ENCODE measurements at places on chromosomes 5 and 9.
A peak's percentile ranks its signal among the peaks of the same experiment; 100 is the strongest.

- no peak for DNase-seq
These were observed 94.5 kb downstream of the PDE4D start for GRCh38 chr5:59798862-59799667.

- no peak for DNase-seq
These were observed 103.5 kb downstream of the ACER2 start for GRCh38 chr9:19512103-19512832.

DNA sequence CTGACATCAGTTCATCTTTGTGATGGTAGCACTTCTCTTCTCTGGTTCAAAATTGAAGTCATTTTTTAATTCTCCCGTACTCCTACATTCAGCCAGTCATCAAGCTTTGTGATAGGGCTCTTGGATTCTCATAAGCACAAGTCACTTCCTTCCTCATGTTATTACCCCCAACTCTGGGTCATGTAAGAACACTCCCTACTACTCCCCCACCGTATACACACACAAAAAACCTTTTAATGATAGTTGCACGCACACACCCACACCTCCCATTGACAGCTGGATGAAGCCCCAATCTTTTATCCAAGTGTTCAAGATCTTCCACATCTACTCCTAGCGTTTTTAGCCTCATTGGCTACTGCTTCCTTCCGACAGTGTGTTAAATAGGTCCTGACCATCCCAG, 16.8 kb downstream of the KDM3B start:
- no peak for DNase-seq

- no peak for DNase-seq
These were observed 30.5 kb upstream of the NKD2 start for GRCh38 chr5:978054-978453.

- DNase-seq: no peak
These were observed 156.0 kb downstream of the COL23A1 start for GRCh38 chr5:178434016-178434761.

DNA sequence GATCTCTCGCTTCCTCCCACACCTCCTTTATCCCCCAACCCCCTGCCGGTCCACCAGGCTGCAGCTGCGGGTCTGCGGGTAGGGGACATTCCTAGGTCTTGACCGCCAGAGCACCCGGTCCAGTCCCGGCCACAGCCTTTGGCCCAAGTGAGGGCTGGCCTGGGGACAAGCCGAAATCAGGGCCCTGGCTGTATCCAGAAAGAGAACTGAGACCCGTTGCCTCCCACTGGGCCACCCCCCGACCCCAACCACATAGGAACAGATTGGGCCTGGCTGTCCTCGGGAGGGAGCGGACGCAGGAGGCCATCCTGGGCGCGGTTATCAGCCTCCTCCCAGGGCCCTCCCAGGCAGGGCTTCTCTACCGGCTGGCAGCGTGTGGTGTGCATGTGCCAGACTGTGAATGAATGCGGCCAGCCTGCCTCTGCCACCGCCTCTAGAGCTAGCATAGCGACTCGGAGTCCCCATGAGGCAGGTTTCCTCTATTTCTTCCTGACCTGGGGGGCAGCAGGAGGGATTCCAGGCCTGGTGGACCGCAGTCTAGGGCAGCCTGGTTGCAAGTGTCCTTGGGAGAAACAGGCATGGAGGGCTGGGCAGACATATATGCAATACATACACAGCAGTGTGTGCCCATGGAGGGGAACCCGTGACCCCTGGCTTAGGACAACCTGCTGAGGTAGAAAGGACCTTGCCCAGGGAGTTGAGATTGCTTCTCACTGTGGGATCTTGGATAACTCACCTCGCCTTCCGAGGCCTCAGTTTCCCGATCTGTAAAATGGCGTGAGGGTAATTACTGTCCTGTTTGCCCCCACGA, 1.2 kb downstream of the N4BP3 start:
- no peak for DNase-seq

DNA sequence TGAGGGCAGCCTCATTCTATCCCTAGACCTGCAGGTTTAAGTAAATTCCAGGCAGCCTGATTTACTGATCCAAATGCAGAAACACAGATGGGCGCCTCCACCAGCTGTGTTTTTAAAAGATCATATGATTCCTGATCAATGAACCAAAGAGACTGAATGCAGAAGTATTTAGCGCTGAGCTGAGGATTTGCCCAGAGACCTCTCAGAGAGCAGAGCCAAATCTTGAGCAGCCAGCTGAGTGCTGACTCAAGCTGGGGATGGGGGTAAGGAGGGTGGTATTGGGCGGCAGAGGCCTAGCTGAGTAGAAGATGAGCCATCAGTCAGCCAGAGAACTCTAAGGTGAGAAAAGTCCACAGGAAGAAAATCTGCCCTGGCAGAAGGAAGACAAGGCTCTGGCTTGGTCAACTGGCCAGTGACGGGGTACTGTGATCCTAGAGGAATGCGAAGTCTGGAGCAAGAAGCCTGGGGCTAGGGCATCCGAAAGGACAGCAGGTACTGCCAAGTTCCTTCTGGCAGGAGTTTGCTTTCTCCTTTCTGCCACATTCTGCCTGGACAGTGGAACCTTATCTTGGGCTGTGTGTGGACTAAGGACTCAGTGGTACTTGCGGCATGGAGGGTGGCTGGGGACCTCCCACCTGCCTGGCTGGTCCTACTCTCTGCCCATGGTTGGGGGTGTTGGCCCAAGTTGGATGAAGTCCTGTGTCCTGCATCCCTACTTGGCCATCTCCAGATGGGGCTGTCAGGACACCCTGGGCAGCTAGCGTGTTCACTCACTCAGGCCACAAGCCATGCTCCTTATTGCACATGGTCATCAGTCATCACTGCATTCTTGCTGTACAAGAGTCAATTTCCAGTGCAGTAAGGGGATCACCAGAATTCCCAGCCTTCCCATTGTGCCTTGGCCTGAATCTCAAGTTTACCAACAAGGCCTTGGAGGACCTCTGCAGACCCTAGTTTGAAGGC, 34.5 kb upstream of the CDKN2AIPNL start:
- DNase-seq: no peak

- no peak for DNase-seq
These were observed 52.7 kb upstream of the GDNF start for GRCh38 chr5:37892586-37892985.

DNA sequence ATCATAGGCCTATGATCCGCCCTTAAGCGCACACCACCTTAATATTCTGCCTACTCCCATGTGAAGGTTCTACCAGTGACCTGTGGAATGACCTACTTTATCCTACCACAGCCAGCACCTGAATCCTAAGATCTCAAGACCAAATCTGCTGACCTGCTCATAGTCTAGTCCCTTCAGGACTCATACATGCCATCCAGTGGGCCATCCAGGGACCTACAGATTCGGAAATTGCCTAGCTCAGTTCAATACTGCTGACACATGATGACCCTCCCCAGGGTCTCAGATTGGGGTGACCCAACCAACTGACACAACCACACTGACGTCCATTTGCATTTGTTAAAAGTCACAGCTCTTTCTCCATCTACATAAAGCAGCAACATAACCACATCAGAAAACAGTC, 443.8 kb upstream of the ST8SIA4 start:
- DNase-seq: no peak

- no peak for DNase-seq
These were observed 33.2 kb upstream of the RICTOR start for GRCh38 chr5:39107350-39107749.

DNA sequence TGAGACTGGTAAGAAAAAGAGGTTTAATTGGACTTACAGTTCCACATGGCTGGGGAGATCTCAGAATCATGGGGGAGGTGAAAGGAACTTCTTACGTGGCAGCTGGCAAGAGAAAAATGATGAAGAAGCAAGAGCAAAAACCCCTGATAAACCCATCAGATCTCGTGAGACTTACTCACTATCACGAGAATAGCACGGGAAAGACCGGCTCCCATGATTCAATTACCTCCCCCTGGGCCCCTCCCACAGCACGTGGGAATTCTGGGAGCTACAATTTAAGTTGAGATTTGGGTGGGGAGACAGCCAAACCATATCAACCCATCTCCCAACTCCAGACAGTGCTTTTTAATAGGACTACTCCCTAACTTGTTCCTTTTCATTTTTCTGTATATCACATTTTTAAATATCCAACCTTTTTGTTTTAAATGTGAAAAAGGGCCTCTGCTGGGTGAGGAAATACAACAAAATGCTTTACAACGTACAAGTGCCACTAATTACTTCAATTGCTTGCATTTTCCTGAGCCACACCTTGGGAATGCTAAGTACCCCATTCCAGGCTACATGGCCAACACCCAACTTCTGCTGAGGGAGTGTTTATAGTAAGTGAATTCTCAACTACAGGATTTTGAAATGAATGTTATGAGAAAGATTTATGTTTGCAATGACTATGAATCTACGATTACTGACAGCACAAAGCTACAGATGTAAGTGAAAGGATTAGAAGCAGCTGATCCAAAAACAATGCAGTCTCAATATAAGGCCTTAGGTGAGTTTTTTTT, 294.1 kb upstream of the CD180 start:
- no peak for DNase-seq

DNA sequence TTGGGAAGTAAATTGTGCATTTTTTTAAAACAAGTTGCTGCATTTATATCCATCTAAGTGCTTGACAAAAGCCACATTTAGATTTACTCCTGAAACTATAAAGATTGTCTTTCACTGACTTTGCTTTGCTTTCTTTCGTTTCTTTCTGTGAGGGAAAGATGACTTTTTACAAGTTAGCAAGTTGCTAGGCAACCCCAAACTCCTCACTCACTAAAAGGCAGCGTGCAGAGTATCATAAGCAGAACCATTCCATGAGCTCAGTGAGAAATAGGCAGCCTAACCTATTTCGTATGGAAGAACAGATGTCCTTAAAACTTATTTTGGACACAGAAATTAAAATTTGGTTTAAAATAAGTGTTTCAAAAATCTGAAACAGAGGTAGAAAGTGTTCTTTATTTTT, 29.0 kb downstream of the KLF9 start:
- DNase-seq: no peak

- no peak for DNase-seq
These were observed 36.5 kb downstream of the LAMC3 start for GRCh38 chr9:131045300-131046092.

GRCh38 chr9:103942651-103943050, 151.5 kb upstream of the SMC2 start:
- no peak for DNase-seq

DNA sequence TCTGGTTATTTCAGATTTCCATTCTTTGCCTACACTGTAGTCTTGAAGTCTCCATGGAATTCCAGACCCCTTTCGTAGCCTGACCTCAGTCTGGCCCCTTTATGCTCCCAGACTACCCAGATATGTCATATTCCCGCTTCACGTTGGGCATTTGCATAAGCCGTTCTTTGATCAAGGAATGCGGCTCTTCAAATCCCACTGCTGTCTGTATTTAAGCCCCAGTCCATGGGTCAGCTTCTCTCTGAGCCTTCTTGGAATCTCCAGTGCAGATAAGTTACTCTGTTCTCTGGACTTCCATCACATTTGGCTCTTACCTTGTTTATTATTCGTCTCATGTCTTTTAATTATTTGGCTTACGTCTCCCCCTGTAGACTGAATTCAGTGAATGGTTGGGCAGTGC, 97.4 kb downstream of the PARP8 start:
- DNase-seq: no peak

DNA sequence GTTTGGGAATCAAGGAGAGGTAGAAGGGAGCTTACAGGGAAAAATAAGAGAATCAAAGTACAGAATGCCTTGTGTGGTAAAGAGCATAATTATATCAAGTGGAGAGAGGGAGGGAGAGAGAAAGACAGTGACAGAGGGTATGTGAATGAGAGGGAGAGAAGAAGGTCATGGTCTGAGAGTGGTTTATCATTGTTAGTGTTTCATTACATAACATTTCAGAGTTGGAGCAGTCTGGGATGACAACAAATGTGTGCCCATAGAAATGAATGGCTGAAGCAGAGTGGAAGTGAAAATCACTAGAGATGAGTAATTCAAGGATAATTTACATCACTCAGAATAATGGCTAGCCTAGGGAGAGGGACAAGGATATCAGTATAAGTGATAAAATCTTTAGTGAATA, 799.2 kb downstream of the TLE1 start:
- DNase-seq: no peak

- no peak for DNase-seq
These were observed 6.3 kb downstream of the DAPK1 start for GRCh38 chr9:87503927-87504326.

- no peak for DNase-seq
These were observed 167.5 kb downstream of the DAB2IP start for GRCh38 chr9:121818841-121819427.

DNA sequence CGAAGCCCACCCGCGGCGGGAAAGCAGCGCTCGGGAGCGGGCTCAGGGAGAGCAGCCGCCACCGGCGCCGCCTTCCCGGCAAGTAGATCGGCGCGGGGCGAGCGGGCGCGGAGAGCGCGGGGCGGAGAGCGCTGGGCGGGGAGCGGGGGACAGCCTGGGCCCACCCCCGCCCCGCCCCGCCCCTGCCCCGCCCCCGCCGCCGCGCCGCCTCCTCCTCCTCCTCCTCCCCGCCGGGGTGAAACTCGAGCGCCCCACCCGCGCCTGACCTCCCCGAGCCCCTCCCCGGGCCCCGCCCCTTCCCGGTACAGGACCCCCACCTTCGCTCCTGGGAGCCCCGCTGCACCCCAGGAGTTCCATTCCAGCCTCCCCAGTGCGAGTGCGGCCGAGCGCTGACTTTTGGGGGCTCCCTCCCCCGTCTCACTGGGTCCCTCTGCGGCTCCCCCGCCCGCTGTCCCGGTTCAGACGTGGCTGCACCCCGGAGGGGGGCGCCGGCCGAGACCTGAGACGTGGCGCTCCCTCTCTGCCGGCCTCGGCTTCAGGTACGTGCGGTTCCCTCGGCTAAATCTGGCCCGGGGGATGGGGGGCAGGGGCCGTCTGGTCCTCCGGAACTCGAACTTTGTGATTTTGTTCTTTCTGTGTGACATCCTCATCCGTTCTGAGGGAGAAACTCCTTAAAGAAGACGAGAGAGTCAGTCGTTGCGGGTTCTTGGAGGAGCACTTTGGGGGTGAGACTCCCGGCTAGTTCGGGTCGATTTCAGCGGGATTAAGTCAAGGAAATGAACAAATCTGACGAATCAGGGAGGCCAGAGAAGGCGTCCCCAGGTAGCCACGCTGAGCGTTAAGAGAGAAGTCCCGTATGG, at the start of gene SEMA5A:
Gene SEMA5A, minus strand, starts transcription at position 84 of the 860 bp plus-strand sequence. CDS start 166,129 bp downstream, outside the sequence.
- DNase-seq: peak; percentile 48

DNA sequence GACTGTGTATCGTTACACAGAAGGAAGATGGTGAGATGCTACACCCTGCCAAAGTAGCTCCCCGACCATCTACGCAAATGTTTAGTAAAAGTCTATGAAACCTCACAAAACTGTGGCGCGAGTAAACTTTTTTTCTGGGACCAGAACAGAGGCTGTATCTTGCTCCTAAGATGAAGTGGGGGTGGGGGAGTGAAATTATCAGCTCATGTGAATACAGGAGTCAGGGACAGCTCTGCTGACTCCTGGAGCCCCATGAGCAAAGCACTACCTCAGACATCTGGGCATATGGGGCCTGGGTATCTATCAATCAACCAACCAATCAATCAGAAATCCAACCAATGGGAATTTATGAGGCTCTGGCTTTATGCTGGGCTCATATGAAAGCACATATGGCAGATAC, 138.6 kb upstream of the RANBP3L start:
- no peak for DNase-seq

DNA sequence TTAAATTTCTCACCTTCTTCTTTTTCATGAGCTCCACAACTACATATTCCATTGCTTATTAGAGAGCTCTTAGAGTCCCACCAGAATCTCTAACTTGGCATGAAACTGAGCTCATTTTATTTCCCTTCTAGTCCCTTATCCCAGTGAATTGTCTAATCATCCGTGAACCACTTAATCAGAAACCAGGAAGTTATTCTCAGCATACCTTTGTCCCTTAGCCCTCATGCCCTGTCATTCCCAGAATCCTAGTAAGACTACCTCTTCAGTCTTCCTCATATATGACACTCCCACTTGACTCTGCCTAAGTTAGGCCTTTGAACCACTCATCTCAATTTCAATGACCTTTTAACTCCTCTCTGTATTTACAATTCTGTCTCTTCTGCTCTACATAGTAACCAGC, 93.0 kb upstream of the PAPPA start:
- DNase-seq: no peak
